ENCODE measurements at places on chromosomes 6 and 20. TPM values are rescaled to one million over a fixed set of nuclear protein-coding genes. Genes with fewer than 3 reads are reported as not detected.

Gene RNF144B
- 0.68 TPM for total RNA-seq

Gene PBOV1
- total RNA-seq, result not detected

Gene SLC22A7
- not detected for total RNA-seq

Gene GRM1
- total RNA-seq, result under 0.01 TPM

Gene NSFL1C
- total RNA-seq, result 15.4 TPM

Gene LAMA4
- 68.1 TPM for total RNA-seq

Gene DOK5
- 21.9 TPM for total RNA-seq

Gene MOG
- not detected for total RNA-seq

Gene BTNL2
- 0.12 TPM for total RNA-seq

Gene HFE
- 7.1 TPM for total RNA-seq

Gene XKR7
- total RNA-seq, result not detected

Gene PLN
- 6.5 TPM for total RNA-seq

Gene APCDD1L
- 26.5 TPM for total RNA-seq

Gene CNR1
- total RNA-seq, result not detected

Gene HMGN3
- total RNA-seq, result 54.4 TPM

Gene PPIL1
- 26.2 TPM for total RNA-seq

Gene BHLHE23
- not detected for total RNA-seq

Gene DACT2
- total RNA-seq, result 0.82 TPM

All from smooth muscle cell of the coronary artery (primary cell).